ENCODE measurements at places on chromosomes 3 and 15. TPM values are rescaled to one million over a fixed set of nuclear protein-coding genes. Genes with fewer than 3 reads are reported as not detected.

SYNM gene
- 10.6 TPM for total RNA-seq

DNA sequence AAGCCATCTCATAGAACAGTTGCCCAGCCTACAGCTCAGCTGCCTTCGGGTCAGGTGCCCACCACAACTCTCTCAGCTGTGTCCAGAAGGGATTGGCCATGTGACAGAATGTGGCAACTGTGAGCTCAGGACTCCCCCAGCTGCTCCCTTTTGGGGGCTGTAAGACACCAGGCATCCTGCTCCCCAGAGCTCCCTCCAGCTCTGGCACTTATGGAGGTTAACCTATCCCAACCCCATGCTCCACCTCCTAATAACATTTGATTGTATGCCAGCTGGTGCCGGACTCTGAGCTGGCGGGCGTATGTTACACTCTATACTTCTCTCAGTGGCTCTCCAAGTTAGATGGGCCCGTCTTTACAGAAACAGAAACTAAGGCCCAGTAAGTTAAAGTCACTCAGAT is 222.8 kb downstream of the FAM43A start:
- DNase-seq, result no peak

- no peak for DNase-seq
Observed at GRCh38 chr3:10187290-10187876, 22.7 kb downstream of the IRAK2 start.

DNA sequence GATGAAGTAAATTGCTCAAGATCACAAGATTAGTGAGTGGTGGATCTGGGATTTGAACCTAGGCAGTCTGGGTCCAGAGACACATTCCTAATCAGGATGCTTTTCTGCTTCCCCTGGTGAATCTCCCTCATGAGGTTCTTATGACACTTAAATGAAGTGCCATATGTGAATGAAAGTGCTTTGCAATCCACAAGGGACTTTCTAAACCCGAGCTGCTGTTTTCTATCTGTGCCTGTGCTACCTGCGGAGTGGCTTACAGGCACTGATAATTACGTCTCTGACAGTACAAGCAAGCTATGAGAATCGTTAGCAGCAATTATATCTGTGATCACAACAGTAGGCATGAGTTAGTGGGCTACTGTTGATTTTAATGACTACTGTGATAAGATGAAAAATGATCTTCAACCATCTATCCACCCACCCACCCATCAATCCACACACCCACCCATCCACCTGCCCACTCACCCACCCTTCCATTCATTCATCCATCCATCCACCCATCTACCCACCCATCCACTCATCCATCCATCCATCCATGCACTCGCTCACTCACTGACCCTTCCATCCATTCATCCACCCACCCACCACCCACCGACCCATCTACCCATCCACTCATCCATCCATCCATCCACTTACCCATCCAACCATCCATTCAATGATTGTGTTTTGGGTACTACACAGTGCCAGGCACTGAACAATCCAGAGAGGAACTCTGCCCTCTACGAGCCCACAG is 51.8 kb downstream of the ATP2B2 start:
- DNase-seq, result no peak

GRCh38 chr3:20873235-20873634 is 687.2 kb upstream of the SGO1 start:
- no peak for DNase-seq

DUOXA2 gene
- total RNA-seq, result not detected

GRCh38 chr15:74631935-74632560 is 16.4 kb downstream of the CLK3 start:
- DNase-seq, result peak; percentile 92

DNA sequence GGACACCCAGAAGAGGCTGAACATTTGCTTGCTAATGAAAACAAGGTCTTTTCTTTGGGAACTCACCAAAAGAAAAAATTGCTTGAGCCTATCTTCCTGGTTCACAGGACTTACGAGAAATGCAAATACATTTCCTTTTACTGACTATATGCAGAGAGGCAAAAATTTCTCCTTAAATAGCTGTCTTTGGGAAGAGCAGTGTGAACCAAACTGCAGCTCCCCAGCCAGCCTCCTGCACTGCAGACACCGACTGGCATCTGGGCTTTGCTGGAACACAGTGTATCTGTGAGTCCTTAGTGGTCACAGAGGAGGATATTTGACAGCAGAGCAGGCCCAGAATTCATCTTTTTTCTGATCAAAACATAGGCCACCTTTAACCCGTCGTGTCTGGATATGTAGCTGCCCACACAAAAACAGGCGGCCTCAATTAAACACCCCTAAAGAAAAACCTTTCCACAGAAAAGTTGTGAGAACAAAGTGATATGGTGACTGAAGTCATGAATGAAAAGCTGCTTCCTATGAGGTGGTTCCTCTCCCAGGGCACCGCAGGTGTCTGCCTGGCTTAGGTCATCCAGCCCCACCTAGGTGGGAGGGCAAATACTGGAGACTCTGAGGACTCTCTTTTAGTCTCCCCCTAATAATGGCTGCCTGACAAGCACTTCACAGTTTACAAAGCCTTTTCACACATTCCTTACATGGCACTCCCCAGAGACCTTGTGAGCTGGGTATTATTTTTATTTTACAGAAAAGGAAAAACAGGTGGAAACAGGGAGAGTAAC is 46.1 kb upstream of the TMEM158 start:
- peak; percentile 80 for DNase-seq

DNA sequence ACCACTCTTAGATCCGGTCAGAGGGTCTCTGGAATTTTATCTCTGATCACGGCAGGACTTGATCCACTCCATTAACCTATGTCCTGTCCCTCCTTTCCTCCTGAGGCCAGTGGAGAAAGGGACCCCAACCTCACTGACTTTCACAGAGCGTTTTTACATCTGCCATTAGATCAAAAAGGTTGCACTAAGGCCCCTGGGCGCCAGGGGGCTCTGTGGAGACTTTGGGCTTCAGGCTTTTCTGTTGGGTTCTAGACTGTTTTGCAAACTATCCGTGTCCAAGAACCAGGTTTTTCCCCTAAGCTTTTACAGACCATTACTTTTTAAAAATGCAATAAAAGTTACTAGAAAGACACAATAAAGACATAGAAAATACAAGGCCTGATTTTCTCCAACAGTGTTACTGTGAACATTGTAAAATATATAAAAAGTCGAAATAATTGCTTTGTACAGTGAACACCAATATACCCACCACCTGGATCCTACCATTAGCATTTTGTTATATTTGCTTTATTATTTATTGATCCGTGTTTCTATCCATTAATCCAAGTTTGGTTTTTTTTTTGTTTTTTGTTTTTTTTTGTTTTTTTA is 159.7 kb downstream of the POLR2M start:
- DNase-seq, result peak; percentile 92
